D341Med (cell line): ENCODE measurements at places on chromosomes 5 and 9.

GRCh38 chr9:78921341-78921740 is 624.4 kb downstream of the PSAT1 start:
- DNase-seq, result no peak

- no peak for DNase-seq
These were observed 57.8 kb downstream of the MPDZ start for GRCh38 chr9:13221741-13222140.

DNA sequence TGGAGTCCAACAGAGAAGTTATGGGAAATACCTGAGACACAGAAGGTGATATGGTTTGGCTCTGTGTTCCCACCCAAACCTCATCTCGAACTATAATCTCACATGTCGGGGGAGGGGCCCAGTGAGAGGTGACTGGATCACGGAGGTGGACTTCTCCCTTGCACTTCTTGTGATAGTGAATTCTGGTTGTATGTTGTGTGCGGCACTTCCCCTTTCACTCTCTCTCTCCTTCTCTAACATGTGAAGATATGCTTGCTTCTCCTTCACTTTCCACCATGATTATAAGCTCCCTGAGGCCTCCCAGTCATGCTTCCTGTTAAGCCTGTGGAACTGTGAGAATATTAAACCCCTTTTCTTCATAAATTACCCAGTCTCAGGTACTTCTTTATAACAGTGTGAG is 96.1 kb downstream of the TMEM232 start:
- no peak for DNase-seq

- DNase-seq, result no peak
These were observed 130.0 kb downstream of the LHFPL2 start for GRCh38 chr5:78518365-78519197.

DNA sequence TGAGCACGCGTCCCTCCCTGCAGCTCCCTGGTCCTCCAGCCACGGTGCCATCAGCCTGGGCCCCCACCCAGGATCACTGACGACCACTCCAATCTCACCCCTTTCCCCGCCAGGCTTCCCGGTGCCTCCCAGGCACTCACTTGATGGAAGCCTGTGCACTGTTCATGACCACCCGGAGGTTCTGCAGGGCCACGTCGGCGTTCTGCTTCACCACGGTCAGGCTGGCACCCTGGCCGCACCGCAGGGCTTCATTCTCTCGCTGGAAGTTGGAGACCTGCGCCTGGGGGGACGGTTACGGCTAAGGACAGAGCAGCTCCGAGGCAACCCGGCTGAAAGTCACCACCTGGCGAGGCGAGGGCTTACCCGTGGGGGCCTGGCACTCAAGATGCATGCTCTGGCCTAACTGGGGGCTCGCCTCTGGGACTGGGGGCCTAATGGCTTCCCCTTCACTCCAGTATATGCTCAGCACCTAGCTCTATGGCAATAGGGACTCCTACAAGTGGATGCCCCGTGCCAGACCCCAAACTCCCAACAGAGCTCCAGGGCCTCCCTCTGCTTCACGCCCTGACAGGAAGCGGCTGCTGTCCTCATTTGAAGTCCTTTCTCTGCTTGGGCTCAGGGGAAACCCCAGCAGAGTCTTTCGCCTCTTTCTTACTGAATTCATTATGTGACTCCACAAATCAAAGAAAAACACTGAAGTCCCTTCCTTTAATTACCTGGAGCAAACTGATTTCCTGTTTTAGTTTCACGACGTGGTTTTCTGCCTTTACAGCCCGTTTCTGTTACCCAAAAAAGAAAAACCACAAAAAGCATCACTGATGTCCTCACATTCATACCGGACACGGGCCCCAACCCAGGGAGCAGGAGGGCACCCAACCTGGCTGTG is 4.2 kb upstream of the SNAPC4 start:
- no peak for DNase-seq

GRCh38 chr5:14965815-14966214 is 94.2 kb upstream of the ANKH start:
- no peak for DNase-seq

DNA sequence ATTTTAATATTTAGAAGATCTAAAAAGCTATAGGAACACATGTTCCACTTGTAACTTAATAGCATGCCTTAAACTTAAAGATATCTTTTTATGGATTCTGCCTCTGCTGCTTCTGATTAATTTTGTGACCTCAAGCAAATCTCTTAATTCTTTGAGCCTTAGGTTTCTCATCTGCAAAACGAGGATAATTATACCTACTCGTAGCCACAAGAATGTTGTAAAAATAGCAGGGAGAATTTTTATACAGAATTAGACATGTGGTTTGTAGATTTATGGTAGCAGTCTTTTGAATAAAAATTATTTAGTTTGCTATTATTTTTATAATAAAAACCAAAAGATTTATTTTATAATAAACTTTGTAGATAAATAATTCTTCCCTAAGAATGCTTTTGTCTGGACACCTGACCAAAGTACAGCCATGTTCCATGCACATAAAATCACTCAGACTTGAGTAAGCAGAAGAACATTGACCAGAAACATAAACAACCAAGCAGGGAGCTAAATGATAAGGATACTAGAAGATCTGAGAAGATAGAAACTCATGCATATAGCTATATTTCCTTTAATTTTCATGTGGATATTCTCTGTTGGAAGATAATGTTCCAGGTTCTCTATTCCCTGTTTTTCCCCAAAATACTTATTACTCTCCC is 18.5 kb downstream of the C9orf85 start:
- no peak for DNase-seq

- peak; percentile 48 for DNase-seq
These were observed 94.7 kb upstream of the DMAC1 start for GRCh38 chr9:7894231-7894630.

- DNase-seq, result no peak
These were observed 122.8 kb downstream of the ARHGEF28 start for GRCh38 chr5:73748510-73749400.

- DNase-seq, result no peak
These were observed 91.1 kb downstream of the PRDM6 start for GRCh38 chr5:123180178-123180577.

DNA sequence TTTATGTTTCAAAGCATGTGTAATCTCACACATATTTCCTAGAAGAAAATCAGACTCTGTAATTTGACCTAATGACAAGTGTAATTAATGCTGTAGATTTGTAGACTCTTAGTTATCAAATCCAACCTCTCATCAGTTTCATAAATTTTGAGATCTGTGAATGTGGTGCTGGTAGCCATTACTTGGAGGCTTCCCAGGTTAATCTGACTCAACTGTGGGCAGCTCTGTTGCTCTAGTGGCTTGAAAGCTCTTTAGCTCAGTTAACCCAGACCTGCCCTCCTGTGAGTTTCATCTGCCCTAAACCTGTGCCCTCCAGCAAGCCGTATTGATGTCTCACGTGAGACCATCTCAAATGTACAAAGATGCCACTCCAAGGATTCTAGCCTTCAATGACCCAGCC is 323.4 kb downstream of the FBXL7 start:
- no peak for DNase-seq

GRCh38 chr5:37552770-37553719 is 173.9 kb downstream of the WDR70 start:
- no peak for DNase-seq

DNA sequence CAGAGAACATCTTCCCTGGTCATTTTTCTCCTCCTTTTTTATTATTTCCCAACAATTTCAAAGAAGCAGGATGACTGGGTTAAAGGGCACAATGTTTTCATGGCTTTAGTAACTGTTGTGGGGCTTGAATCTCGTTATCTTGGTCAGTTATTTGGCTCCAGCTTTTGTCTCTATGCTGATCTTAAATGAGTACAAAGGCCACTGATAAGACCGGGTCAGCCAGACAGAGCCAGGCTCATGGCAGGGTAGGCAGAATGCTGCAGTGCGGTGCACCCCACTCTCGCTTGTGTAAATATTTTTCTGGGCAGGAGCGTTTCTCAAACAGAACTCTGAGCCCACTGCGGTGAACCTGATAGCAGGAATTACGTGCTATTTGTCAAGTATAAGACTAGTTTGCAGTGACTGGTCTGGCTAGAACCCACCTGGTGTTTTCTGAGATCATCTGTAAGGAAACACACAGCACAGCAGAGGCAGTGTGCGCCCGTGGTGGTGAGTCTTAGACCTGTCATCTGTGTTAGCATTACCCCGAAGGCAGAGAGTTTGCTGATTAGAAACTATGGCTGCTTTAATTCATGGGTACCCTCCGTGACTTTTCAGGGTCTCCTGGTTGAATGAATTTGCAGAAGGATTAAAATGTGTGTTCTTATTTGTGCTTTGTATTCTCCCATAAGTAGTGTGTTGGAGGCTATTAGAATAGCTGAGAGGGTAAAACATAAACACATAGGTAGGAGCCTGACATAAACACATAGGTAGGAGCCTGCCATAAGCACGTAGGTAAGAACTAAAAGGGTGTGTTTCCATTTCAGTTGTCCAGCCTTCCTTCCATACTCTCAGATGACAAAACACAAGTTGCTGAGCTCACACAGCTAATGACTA is 158.6 kb upstream of the DMRT1 start:
- DNase-seq, result no peak

DNA sequence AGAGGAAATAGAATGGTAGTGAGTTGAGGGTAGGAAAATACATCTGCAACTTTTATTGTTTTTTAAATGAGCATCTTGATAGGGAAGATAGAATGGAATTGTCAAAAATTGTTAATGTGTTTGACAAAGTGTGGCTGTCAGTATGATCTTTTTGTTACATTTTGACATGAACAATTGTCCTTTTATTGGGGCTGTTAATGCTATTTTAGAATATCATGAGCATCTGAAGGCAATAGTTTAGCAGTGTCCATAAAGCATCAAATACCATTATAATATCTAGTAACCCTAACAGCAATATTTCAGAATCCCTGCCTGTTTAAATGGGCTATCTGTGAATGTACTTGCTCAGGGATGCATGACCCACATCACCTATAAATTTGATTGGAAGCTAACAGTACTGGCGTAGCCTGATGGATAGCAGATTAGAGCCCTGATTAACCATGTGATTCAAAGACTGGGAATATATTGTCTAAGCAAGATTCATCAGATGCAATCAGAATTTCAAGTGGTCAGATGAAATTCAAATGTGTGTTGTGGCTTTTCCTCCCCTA is 37.8 kb downstream of the TLE4 start:
- DNase-seq, result no peak

- DNase-seq, result no peak
These were observed 542 bp downstream of the GGTA1 start for GRCh38 chr9:121499177-121499426.

GRCh38 chr5:168434746-168435321 is 51.4 kb upstream of the RARS1 start:
- no peak for DNase-seq

DNA sequence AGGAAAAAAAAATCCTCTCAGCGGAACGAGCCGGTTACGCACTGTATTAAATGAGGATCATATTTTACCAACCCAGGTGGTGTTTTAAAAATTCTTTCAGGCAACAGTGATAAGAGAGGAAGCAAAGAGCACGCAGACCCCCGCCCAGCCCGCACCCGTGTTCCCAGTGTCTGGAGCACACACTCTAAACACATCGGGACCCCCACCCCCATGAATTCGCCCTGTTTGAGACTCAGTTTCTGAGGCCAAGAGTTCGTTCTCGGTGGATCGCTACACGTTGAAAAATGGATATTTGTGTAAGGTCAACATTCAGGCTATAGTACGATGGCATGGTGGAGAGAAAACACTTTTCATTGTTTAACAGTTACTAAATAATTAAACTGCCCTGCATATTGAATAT is 196.3 kb downstream of the MEF2C start:
- DNase-seq, result no peak

DNA sequence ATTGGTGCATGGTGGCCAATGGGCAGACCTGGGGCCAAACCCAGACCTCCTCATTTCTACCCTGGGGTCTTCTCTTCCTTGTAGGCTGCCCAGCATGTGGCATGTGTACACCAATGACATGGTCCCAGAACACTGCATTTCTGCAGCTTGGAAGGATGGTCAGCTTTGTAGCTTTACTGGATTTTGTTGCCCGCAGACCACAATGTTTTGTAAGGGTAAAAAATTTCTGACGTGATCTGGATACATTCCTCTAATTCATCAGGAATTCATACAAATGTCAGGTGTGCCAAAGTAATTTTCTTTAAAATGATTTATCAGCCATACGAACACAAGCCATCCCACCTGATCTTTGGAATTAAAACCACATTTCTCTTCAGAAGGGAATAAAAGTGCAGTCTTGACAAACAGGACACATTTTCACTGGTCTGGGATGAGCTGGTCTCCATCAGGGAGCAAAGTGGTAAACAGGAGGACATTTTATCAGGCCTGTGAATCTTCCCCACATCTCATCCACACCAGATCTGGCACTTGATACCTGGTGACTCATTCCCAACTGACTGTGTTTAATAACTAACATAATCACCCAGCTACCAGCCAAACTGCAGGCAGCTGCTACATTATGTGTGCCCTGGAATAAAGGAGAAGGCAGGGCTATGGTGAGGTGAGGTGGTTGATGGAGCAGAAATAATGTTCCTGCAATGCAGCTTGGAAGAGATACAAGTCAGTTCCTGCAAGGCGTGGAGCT is 103.9 kb downstream of the SPOCK1 start:
- DNase-seq, result no peak

GRCh38 chr5:74326571-74327338 is 313.8 kb downstream of the ENC1 start:
- no peak for DNase-seq

GRCh38 chr9:129761293-129761900 is 8.6 kb upstream of the PTGES start:
- no peak for DNase-seq

- DNase-seq, result peak; percentile 73
These were observed 724 bp downstream of the PRRC2B start for GRCh38 chr9:131394464-131395156.

DNA sequence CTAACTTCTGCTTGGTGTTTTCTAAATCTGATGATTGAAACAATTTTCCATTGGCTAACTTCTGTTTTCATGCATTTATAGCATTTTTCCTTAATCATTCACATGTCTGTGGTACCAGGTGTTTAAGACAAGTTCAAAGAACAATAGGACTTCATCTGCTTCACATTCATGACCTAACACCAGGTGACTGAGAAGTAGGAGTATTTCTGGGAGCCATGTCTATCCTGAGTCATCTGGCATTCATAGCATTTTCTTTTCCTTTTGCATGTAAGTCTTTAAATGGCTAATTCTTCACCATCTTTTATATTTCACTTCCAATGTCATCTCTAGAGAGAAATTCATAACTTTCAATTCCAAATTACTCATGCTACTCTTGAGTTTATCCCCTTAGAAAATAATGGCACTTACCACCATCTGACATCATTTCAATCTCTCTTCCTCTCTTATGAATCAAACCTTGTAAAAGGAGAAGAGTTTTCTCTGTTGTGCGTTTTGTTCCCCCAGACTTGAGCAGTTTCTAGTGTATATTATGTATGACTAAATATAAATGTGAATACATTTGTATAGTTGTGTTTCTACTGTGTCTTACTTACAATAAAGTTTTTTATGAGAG is 1196.1 kb upstream of the CDH9 start:
- no peak for DNase-seq

- no peak for DNase-seq
These were observed 46.7 kb downstream of the INSYN2B start for GRCh38 chr5:169933616-169934015.
